T-cell (primary cell): ENCODE measurements at places on chromosomes 11 and 22.

GRCh38 chr11:559020-559620, 1.4 kb downstream of the LMNTD2 start:
- DNase-seq = no peak

DNA sequence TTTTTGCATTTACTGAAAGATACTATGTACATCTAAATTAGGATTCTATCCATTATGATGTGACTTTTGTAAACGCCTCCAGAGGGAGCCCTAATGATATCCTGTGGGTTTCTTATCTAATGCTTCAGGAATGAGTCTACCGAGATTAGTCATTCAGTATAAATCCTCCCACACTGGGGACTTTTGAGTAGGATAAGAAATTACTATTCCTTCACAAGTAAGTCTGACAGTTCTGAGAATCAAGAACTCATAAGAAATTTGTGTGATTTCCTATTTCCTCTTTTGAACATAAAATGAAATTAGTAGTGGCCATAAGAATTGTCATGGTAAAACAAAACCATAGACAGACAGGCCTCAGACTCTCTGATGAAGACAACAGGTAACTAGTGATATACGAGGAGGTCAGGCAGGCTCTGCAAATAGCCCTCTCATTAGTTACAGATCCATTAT, 10.0 kb upstream of the OR5M1 start:
- DNase-seq = no peak

DNA sequence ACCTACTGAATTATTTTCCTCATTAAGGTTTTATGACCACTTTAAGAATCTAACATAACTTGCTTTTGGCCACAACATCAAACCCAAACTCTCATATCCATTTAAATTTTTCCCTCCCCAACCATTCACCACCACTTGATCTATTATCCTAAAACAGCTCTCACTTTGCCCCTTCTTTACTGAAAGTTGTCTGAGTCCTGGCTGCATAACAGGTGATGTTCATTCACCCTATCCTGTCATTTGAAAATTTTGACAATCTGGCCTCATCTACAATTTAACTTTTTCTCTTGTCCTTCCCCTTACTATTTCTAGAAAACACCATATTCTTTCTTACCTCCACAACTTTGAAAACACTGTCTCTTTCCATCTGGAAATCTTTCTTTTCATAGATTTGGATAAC, 89.3 kb downstream of the BDNF start:
- DNase-seq = no peak

GRCh38 chr11:35211952-35212351, 73.0 kb downstream of the CD44 start:
- no peak for DNase-seq

DNA sequence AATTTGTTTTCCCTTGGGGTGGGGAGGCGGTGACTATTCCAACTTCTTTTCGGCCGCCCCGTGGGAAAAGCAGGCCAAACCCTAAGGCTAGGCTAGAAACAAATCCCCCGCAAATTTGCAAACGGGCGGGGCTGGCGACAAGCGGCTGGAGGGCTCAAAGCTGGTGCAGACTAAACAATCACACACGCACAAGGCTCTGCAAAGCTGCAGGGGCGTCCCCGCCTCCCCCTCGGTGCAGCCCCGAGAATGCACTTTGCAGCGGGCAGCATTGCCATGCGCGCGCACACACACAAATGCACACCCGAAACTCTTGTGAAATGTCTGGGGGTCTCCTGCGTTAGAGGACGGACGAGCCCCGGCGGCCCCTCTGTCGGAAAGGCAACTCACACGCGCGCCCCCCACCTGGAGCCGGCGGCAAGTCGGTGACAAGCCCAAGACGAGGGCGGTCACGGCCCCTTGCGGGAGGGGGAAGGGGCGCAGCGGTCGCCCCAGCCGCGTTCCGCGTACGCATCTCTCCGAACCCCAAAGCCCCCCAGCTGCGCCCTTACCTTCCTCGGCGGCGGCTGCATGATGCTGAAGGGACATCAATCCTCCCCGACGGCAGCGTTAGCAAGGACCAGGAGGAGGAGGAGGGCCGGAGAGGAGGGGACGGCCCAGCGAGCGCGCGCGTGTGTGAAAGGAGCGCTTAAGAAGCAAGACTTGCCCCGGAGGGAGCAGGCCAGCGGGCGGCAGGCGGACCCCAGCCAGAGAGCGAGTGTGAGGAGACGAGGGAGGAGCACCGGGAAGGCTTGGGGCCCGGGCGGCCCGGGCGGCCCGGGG, 600 bp downstream of the FCHSD2 start:
- peak; percentile 51 for DNase-seq

GRCh38 chr22:46280063-46280817, 12.4 kb downstream of the TTC38 start:
- no peak for DNase-seq

GRCh38 chr11:122900587-122901202, 18.1 kb downstream of the JHY start:
- DNase-seq = no peak

GRCh38 chr22:50468626-50469025, 6.2 kb downstream of the SBF1 start:
- no peak for DNase-seq

DNA sequence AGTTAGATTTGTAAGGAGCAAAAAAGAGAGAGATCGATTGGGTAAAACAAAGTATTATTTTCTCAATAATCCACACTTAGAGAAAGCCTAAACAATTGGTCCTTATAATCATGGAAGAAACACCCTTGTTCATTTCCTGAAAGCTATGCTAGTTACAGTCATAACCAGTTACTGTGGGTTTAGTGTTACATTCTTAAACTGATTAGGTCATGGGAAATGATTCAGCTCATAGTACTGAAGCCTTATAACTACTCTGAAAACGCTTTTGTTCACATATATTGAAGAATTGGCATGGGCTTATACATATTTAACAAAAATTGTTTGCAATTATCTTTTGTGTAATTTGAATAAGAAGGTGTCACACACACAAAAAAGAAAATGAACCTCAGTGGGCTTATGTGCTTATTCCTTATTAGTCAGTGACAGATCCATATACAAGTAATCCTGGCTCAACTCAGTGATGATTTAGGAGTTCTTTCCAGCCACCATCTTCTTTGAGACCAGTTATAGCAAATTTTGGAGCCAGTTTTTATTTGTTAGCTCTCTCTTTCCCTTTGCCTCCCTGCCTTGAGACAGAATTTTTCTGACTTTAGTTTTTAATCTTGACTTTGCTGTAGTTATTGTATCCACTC, 198.5 kb upstream of the CTSC start:
- DNase-seq = no peak

DNA sequence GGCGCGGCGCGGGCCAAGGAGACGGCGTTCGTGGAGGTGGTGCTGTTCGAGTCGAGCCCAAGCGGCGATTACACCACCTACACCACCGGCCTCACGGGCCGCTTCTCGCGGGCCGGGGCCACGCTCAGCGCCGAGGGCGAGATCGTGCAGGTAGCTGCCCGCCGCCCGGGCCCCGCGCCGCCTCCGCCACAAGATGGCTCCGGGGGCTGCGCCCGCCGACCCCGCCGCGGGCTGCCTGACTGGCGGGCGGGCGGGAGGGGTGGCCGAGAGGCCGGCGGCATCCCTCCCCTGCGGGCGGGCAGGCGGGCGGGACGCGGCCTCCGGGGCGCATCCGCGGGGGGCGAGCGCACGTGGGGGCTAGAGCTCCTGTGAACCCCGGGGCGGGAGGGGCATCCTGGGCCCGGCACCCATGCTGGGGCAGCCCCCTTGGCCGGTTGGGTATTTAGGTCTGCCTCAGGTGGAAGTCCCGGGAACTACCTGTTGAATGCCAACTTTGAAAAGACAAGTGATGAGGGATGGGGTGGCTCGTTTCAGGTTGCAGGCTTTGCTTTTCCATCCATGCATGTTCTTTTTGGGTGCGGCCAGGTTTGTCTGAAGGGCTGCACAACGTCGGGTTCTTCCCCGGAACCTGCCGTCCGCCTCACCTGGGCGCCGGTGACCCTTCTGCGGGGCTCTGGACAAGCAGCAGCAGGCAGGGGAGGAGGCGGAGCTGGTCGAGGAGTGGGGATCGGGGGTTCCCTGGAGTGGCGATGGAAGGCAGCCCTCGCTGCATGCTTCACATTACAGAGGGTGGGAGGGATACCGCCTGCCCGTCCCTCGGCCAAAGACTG, 760 bp downstream of the ZNRF3 start:
- peak; percentile 21 for DNase-seq

DNA sequence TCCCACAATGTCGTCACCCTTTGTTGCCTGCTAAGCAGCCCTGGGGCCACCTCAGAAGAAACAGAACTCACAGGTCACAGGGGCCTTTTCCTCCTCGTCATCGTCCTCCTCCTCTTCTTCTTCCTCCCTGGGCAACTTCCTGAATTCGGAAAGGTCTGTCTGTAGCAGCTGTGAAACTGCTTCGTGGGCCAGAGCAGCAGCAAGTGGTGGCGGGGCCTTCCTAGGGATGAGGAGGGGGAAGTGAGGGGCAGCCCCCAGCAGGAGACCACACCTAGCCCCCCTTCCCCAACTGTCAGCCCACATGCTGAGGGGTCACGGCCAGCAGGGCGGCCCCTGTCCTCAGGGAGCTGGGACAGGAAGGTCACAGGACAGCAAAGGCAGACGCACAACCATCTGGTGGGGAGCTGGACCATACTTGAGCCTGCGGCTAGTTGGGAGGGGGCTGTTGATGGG, 13.2 kb downstream of the PPM1F start:
- no peak for DNase-seq

DNA sequence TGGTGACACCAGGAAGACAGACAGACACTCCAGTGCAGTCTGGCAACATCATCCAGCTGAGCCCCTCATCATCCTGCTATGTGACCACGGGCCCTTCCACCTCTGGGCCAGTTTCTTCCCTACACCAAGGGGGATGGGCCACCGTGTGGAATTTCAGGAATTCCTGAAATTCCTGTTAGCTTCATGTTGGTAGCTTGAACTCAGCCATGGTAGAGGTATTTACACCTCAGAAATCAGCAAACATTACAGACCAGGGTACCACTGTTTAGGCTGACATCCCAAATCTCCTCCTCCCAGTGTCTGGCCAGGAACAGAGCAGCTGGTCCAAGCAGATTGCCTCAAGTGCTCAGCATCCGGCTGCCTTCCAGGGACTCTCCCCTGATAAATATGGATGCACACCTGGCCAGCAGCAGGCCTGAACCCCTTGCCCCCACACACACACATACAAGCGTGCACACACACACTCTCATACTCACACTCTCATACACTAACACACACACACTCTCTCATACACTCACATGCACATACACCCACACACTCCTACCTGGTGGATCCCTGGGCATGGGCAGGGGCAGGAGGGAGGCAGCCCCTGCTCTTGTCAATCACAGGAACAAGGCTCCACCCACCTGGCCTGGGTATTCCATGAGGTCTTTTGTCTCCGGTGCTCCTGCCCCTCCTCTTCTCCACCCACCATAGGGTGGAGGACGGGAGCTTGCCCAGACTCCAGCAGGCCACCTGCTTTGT, 85.2 kb downstream of the BUD13 start:
- no peak for DNase-seq

GRCh38 chr11:119109843-119110242, 2.7 kb downstream of the C2CD2L start:
- no peak for DNase-seq

DNA sequence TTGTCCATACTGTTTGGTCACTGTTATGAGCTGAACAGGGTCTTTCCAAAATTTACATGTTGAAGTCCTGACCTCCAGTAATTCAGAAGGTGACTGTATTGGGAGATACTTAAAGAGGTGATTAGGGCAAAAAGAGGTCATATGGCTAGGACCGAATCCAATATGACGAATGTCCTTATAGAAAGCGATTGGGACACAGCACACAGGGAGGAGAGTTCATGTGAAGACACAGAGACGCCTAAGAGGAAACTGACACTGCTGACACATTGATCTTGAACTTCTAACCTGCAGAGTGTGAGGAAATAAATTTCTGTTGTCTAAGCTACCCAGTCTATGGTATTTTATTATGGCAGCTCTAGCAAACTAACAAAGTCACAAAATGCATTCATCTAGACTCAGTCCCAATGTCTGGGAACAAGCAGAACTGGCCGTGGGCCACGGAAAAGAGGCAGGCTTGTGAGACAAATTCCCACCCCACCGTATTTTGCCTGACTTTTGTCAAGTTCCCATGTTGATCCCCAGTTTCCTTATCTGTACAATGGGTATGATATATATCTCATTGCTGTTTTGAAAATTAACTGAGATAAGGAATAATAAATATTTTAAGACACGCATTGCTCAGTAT, 295.0 kb downstream of the NTM start:
- no peak for DNase-seq

DNA sequence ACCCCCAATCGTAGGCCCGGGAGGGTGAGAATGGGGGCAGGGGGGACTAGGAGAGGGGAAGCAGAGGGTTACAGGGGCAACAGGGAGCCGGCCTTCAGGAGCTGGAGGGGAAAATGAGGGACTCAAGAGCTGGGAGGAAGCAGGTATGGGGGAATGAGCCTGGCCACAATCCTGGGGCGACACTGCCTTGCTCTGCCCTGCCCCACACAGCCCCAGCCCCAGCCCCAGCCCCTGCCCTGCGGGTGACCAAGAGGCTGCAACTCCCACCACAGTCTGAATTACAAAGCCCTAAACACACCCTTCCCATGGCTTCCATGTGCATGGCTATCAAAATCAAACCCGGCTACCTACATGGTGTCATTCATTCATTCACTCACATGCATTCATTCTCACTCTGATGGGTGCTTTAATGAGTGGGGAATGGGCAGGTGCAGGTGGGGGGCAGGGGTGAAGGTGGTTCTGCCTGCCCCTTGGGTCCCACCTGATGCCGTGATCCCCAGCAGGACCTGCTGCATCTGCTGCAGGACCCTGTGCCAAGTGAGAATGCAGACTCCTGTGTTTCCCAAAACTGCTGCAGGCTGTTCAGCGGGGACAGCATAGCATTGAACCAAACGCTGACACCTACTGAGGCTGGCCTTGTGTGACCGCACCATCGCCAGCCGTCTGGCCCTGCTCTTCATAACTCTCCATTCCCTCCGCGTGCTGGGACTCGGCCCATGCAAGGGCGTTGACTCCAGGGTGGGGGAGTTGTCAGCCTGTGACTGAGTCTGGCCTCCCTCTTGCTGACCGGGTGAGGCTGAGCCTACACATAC, 9.5 kb upstream of the LINC01488 start:
- DNase-seq = no peak

DNA sequence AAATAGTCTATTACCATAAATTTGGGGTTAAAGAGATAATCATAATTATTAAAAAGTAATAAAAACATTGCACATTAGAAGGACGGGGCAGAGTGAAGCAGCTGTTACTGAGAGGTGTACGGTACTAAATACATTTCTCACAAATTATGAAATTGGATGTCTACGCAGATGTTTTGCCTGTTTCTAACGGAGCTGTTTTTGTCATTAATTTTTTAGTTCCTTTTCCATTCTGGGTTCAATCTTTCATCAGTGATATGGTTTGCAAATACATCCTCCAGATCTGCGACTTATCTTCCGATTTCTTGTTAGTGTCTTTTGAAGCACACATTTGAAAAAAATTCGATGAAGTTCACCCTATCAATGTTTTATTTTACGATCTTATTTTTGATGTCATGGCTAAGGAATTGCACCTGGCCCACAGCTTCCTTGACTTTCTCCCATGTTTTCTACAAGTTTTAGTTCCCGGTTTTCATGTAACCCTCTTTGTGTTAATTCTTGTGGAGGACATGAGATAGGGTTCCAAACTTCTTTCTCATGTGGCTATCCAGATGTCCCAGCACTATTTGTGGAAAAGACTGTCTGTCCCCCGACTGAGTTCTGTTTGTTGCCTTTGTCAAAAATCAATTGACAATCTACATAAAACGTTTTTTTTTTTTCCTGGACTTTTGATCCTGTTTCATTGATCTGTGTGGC, 21.3 kb upstream of the KRTAP5-6 start:
- DNase-seq = no peak

- DNase-seq = no peak
Measured at GRCh38 chr11:69401715-69402114, 79.7 kb upstream of the LINC01488 start.
